ENCODE measurements at places on chromosomes 5 and 9.

DNA sequence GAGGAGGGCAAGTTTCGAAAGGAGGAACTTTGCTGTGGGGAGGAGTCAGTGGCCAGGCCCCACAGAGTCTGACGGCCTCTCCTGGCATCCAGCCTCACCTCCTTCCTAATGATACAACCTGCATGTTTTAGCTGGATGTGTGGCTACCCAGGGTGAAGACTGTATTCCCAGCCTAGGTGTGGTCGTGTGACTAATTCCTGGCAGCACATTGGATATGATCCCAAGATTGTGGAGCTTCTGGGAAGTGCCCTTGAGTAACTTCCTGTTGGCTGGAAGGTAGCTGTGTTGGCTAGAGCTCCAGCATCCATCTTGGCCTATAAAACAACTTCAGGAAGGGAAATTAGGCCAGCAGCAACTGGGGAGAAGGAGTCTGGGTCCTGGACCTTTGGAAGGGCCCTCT is 19.0 kb upstream of the LPCAT1 start:
- DNase-seq, result no peak

GRCh38 chr5:142979636-142980035 is 209.5 kb downstream of the ARHGAP26 start:
- DNase-seq, result no peak

DNA sequence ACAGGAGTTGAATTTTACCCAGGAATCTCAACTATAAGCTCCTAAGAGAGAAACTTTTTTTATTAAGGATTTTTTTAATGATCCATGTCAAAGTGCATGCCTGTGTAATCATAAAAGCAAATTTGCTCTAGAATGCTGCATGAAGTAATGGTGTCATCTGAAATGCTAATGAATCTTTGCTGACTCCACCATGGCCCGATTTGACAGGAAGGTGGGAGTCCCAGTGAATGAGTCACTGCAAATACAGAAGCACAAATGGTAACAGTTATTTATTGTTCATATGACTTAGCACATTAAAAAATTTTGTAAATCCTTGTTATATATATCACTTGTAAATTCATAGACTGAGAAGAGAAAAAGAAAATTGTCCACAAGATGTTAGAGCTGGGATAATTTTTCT is 341.3 kb downstream of the RASEF start:
- DNase-seq, result no peak

DNA sequence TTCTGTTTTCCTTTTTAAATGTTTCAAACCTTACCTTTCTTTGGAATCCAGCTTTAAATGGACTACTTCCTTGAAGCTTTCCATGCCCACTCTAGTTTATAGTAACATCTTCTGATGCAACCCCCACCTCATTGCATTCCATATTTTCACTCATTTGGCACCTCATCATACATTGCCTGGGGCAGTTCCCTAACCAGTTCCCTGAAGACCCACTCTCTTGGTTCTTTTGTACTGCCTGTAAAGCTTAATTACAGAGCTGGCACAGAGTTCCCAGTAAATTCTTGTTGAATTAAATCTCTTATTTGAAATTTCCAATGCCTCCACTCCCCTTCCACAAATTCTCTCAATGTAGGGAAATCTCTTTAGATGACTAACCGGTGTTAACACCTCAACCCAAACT is 257.2 kb downstream of the ARRDC3 start:
- DNase-seq, result no peak

DNA sequence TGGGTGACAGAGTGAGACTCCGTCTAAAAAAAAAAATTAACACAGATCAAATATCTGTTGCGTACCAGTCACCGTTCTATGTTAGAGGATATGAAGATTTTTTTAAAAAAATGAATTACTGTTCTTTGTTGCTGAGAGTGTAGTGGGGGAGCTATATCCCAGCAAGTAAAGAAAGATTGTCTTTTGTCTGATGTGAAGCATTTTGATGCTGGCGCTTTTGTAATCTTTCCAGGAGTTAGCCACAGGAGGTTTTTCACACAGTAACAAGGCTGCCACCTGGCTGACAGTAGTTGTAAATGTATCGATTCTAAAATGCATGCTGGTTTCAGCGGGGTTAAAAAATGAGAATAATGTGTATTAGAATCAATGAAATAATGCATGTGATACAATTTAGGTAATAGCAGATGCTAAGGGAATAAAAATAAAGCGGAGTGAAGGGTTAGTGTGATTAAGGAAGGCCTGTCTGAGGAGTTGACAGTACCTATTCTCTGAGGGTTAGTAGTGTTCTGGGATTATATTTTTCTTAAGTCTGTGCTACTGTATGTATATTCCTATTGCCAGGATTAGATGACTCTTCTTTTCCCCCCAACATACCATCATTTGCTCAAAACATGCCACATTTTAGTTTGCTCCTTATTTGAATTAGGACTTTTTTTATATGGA is 3.4 kb downstream of the LMNB1 start:
- DNase-seq, result no peak

DNA sequence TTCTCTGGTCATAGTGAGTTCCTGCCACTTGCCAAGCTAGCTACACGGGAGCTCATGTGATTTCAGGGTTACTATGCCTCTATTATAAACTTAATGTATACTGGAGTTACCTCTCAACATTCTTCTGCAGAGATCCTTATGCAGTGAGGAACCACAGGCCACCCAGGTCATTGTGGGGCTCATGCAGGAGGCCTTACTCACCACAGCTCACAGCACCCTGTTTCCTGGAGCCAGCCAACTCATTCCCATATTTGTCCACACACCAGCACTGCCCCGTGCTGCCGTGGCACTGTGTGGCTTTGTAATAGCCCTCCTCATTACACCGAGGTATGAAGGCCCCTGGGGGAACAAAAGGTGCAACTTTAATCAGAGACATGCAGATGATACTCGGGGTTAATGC is 520.0 kb downstream of the SPOCK1 start:
- DNase-seq, result no peak

GRCh38 chr9:129281506-129282145 is 103.6 kb upstream of the IER5L start:
- DNase-seq, result no peak

DNA sequence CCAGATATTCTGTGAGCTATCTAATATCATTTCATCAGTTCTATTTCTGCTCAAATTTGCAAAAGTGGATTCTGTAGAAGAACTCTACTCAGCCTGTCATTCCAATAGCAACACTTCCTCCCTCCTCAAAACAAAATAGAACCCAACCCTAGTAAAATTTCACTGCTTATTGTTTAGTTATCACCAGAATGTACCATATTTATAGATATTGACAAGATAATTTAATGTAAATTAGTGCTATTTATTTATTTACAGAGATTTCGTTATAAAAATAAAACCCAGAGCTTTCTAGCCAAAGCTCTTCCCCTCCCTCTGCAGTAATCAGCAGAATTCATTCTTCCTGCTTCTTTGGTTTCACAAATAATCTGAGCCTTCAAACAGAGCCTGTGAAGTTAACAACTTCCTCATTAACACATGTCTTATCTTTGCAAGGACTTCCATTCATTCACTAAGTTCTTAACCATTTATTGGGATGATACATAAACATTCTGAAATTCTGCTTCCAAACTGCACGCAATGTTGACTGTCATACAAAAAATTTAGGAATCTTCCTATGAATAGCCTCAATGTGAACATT is 73.7 kb upstream of the PJA2 start:
- DNase-seq, result no peak

- DNase-seq, result no peak
Measured at GRCh38 chr9:20945269-20945668, 86.2 kb downstream of the HACD4 start.

DNA sequence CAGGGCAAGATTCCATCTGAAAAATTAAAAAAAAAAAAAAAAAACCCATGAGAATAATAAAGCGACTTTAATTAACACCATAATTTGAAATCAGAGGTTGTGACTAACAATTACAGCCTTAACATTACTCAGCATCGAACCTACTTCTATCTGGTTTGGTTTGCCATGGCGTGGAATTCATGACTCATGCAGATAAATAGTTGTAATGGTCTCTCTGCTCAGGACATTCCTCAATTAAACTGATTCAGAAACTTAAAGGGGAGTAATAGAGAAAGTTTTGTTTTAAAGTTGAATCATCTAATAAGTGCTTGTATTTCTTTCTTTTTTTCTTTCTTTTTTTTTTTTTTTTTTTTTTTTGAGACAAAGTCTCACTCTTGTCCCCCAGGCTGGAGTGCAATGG is 135.5 kb downstream of the SPATA31D1 start:
- DNase-seq, result no peak

GRCh38 chr5:55004729-55005128 is 19.3 kb upstream of the GZMK start:
- DNase-seq, result no peak

- no peak for DNase-seq
Measured at GRCh38 chr9:120136696-120137095, 443.3 kb downstream of the CDK5RAP2 start.

GRCh38 chr5:107341376-107342084 is 329.2 kb downstream of the EFNA5 start:
- no peak for DNase-seq

- DNase-seq, result no peak
Measured at GRCh38 chr9:36029765-36030528, 6.8 kb upstream of the RECK start.

DNA sequence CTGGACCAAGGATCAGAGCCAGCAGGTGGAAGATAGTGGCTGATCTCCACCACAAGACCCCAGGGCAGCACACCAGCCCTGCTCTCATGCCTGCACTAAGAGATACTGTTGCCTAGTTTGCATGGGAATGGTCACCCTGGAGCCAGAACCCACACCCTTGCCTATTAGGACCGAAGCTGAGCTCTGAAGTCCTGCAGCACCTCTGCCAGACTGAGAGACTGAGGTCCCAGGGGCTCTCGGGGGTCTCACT is 11.3 kb downstream of the ACSL6 start:
- no peak for DNase-seq

- DNase-seq, result no peak
Measured at GRCh38 chr5:1540831-1541701, 17.3 kb upstream of the LPCAT1 start.

DNA sequence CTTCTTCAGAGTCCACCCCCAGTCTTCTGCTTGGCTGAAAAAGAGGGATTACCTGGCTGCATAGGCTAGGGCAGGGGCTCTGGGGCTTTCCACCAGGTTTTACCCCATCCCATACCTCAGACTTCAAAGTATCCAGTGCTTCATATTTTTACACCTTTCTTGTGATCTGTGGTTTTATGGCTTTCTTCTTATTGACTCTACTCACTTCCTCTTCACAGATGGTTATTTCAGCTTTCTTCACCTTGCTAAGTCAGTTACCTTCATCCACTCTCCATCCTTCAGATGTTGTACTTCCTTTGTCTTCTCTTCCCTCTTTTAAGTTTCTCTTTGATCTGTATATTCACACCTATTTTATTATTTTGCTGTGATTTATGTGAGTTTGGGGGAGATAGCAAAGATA is 104.3 kb downstream of the GRIA1 start:
- DNase-seq, result no peak

- no peak for DNase-seq
Measured at GRCh38 chr9:20805766-20806165, 121.7 kb downstream of the FOCAD start.

- no peak for DNase-seq
Measured at GRCh38 chr9:115340314-115340713, 222.4 kb upstream of the TNC start.

- DNase-seq, result no peak
Measured at GRCh38 chr5:113390224-113390623, 44.6 kb downstream of the TSSK1B start.

DNA sequence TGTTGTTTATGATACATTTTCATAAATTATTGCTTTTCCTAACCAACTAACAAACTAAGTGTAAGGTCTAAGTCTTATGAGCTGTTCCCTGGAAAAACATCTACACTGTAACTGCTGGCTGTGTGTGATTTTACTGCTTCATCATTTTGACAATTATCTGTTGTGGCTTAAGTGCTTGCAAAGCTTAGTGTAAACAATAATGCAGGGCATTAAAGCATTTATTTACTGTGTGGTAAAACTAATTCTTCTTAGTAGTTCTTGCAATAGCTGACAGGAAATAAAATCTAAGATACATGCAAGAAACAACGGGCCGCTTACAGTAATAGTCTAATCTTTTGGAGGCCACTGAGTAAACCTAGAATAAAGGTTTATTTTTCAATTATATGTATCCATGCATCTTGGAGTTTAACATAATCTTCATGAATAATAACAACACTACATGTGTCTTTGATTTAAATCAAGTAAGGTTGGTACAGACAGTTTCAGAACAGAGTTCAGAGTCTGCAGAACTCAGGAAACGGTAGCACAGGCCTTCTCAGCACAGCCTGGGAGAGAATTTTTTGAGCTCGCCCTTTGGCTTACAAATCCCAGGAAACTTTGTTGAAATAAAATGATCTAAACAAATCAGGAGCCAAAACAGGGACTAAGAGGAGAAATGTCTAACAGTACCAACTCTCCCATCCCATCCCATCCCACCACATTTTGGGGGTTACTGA is 473.1 kb downstream of the NR2F1-AS1 start:
- DNase-seq, result no peak

GRCh38 chr9:131733541-131734061 is 6.3 kb downstream of the RAPGEF1 start:
- no peak for DNase-seq

- DNase-seq, result no peak
Measured at GRCh38 chr5:11496137-11496719, 408.0 kb downstream of the CTNND2 start.

DNA sequence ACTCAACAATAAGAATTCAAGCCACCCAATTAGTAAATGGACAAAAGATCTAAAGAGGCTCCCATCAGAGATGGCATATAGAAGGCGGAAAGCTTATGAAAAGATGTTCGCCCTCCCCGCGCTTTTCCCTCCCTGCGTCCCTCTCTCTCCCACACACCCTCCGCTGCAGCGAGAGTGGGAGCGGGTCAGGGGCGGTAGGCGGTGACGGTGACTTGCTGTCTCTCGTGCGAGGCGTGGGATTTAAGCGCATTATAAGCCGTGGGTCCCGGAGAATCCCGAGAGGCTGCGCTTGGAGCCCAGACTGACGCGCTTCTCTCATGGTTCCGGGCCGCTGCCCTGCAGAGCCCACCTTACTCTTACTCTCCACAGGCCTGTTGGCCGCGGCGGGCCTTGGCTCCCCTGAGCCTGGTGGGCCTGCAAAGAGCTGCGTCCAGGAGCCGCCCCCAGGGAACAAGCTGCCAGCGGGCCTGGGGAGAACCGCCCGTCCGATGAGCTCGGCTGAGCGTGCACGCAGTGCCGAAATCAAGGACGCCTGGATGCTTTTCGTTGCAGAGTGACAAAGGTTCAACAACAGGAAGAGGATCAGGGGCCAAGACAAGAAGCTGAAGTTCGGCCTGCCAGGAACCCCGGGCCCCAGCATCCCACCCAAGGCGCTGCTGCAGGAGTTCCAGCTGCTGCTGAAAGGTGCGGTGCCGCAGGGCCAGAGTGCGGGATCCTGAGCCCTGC is 42.6 kb upstream of the BICD2 start:
- DNase-seq, result no peak

- no peak for DNase-seq
Measured at GRCh38 chr5:139723986-139724587, 71.5 kb upstream of the PSD2 start.

DNA sequence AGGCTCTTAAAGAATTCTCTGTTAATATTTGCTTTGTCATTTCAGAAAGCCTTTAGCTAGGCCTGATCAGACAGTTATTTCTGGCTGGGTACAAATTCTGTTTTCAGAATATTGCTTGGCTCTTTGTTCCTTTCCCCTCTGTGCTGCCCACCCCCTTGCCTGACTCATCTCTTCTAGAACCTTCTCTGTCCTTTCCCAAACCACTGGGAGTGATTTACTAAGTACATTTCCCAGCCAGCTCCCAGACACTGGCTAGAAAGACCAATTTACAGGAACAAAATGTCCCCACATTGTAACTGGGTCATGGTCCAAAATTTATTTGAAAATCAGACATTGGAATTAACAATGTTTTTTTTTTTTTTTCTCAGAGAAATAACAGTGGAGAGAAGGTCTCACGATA is 133.1 kb upstream of the MAP1B start:
- no peak for DNase-seq

Measured in activated naive CD4-positive, alpha-beta T cell (primary cell).